ENCODE measurements at places on chromosomes 5 and 9.

- peaks cover 19% of the 10 kb centered on the region for H3K36me3 ChIP-seq
- H3K27ac ChIP-seq, result no peak overlapping the region
- peaks cover 27% of the 10 kb centered on the region for H3K4me1 ChIP-seq
Measured at GRCh38 chr9:121373011-121373729, 3.1 kb upstream of the STOM start.

GRCh38 chr5:171629221-171629620 is 156.4 kb upstream of the SMIM23 start:
- no peaks in the 10 kb centered on the region for H3K36me3 ChIP-seq
- H3K27me3 ChIP-seq, result peaks cover 31% of the 10 kb centered on the region
- H3K4me3 ChIP-seq, result no peak overlapping the region
- H3K4me1 ChIP-seq, result no peaks in the 10 kb centered on the region

- H3K36me3 ChIP-seq, result peaks cover 34% of the 10 kb centered on the region
- peak overlapping the region; percentile 96 for H3K27ac ChIP-seq
- peaks cover 38% of the 10 kb centered on the region for H3K4me1 ChIP-seq
Measured at GRCh38 chr9:272251-273213, 57.9 kb downstream of the DOCK8 start.

DNA sequence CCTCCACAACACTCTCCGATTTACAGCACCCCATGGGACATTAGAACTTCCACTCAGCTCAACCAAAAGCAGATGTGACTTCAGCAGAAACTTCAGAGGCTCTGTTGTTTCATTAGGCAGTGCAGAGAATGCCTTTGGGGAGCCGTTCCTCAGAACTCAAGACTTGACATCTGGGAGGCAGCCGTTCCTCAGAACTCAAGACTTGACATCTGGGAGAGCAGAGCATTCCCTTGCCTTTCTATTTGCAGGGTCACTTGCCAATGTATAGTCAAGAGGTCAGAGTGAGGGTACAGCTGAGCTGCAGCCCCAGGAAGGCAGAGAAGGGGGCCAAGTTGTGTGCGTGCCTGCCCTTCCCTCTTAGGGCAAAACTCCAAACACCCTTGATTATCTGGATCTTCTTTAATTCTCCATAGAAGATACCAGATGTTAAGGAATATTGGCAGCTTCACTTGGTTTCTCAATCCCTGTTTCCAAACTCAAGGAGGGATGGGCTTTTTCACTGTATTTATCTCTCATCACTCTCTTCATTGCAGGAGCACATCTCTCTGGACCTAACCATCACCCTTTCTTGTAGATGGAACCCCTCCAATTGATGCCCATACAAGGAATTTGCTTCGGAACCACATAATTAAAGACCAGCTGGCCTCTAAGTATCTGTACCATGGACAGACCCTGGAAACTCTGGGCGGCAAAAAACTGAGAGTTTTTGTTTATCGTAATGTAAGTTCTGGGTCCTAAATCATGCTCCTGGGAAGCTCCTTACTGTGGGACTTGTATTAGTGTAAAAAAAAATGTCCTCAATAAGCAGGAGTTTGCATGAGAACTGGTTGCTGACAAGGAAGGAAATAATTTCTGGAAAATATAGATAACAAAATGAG is 25.6 kb downstream of the TGFBI start:
- no peak overlapping the region for H3K27ac ChIP-seq
- H3K36me3 ChIP-seq, result peaks cover 7% of the 10 kb centered on the region
- DNase-seq, result no peak
- no peaks in the 10 kb centered on the region for H3K27me3 ChIP-seq
- H3K4me1 ChIP-seq, result no peaks in the 10 kb centered on the region

DNA sequence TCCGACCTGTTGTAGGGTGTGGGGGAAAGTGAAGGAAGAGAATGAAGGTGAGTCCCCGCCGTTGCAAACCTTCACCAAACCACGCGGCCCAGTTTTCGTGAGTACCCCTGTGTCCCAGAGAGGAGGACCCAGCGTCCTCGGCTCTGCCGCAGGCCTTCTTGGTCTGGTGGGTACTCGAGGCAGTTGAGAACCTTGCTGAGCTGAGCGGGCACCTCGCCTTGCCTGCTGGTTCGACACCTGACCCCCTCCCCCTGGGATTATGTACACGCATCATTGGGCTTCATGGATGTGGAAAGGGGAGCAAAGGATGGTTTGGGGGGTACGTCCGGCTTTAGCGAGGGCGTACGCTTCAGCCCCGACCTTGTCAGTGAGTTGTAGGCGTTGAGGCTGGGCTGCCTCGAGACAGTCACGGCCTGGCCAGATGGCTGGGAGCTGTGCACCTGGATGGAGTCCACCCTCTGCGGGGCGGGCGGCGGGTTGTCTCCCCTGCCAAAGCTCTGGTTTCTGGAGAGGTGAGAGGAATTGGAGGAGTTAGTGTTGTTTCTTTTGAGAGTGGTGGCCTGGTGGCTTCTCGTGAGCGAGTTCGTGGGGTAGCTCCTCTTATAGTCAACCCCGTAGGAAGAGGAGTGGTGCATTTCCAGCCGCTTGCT is 128.1 kb downstream of the SEMA6A start:
- no peak overlapping the region for H3K27ac ChIP-seq
- no peak for DNase-seq
- no peak overlapping the region for H3K4me3 ChIP-seq
- H3K27me3 ChIP-seq, result no peaks in the 10 kb centered on the region
- peaks cover 4% of the 10 kb centered on the region for H3K4me1 ChIP-seq

GRCh38 chr5:73668486-73669111 is 42.6 kb downstream of the ARHGEF28 start:
- no peak overlapping the region for H3K4me3 ChIP-seq
- peaks cover 6% of the 10 kb centered on the region for H3K4me1 ChIP-seq
- DNase-seq, result no peak
- H3K36me3 ChIP-seq, result peaks cover 3% of the 10 kb centered on the region
- H3K27ac ChIP-seq, result no peak overlapping the region

DNA sequence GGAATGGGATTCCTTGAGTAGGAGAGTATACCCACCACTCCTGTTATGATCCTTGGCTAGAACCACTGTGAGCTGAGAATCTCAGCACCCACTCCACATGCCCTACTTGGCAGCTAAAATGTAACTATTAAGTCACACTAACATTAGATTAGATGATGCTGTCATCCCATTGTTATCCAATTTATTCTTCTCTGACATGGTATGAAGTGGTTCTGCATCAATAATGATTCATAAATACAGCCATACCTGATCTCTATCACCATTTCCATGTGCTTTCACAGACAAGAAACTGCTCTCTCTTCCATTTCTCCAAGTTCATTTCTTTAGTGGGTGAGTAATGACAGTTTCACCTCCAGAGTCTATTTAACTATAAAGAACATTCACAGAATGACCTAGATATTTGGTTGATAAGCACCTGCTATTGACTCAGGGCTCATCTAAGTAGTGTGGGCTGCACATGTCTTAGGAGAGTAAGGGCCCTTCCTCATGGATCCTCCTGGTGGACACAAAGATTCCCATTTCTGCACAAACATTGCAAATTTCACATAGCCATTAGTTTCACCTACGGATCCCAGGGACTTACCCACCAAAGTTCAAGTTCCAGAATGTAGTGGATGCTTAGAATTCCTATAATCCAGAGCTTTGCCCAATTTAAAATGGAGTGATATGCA is 187.9 kb downstream of the EBF1 start:
- no peaks in the 10 kb centered on the region for H3K36me3 ChIP-seq
- no peak overlapping the region for H3K4me3 ChIP-seq
- peaks cover 42% of the 10 kb centered on the region for H3K27me3 ChIP-seq

- no peak overlapping the region for H3K4me3 ChIP-seq
- no peak overlapping the region for H3K27ac ChIP-seq
- no peaks in the 10 kb centered on the region for H3K27me3 ChIP-seq
- H3K4me1 ChIP-seq, result no peaks in the 10 kb centered on the region
- DNase-seq, result no peak
Measured at GRCh38 chr5:85337435-85337834, 952.8 kb upstream of the EDIL3 start.

DNA sequence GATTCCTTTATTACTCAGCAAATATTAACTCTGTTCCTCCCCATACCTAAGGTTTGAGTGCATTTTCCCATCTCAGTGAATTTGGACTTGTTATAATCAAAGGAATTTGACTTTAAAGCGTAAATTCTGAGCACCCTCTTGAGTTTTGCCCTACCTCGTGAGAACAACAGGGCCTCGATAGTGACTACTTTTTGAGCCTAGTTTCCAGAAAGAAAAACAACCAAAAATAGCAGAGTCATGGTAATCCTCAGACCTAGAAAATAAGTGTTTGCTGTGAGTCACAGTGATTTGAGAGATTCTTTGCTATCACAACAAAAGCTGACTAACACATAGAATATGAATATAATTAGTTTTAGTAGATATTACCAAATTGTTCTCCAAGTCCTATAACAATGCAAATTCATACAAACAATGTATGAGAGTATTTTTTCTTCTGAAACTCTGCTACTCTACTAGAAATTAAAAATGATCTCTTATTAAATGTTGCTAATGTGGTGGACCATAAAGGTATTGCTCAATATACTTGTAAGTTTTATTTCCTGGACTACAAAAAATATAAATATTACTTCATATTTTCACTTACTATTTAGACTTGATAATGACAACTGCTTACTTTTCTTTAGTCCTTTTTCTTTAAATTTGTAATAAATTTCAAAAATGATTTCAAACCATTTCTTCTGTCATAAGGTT is 759.7 kb downstream of the BRINP1 start:
- no peak for DNase-seq
- no peaks in the 10 kb centered on the region for H3K27me3 ChIP-seq
- no peaks in the 10 kb centered on the region for H3K4me1 ChIP-seq

GRCh38 chr9:137919095-137919465 is 41.5 kb downstream of the CACNA1B start:
- H3K4me3 ChIP-seq, result no peak overlapping the region
- H3K27me3 ChIP-seq, result peaks cover 48% of the 10 kb centered on the region
- no peak for DNase-seq
- no peaks in the 10 kb centered on the region for H3K4me1 ChIP-seq

GRCh38 chr9:133837627-133838597 is 99.8 kb upstream of the SARDH start:
- H3K36me3 ChIP-seq, result peaks cover 3% of the 10 kb centered on the region
- H3K4me1 ChIP-seq, result no peaks in the 10 kb centered on the region
- no peak for DNase-seq

DNA sequence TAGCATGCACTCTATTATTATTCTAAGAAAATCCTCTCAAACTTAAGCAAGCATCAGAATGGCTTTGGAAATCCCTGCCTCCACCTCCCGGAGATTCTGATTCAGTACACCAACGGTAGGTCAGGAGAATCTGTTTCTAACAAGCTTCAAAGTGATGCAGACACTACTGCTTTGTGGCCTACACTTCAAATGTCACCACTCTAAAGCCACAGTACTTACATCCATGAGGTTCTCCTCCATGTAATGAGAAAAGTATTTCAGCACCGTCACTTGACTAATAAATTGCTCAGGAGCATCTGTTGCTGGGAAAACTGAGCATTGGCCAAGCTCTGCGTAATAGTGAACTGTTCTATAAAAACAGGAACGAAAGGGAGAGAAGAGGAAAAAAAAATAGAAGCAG is 4.8 kb downstream of the PLK2 start:
- no peak overlapping the region for H3K27ac ChIP-seq
- H3K36me3 ChIP-seq, result peaks cover 14% of the 10 kb centered on the region
- H3K27me3 ChIP-seq, result peaks cover 33% of the 10 kb centered on the region
- DNase-seq, result no peak
- H3K4me3 ChIP-seq, result no peak overlapping the region

- H3K27me3 ChIP-seq, result no peaks in the 10 kb centered on the region
- no peak overlapping the region for H3K4me3 ChIP-seq
- no peak overlapping the region for H3K27ac ChIP-seq
- no peak for DNase-seq
- H3K36me3 ChIP-seq, result no peaks in the 10 kb centered on the region
- H3K4me1 ChIP-seq, result no peaks in the 10 kb centered on the region
Measured at GRCh38 chr9:17319864-17320263, 185.0 kb downstream of the CNTLN start.

- no peak for DNase-seq
- H3K4me3 ChIP-seq, result no peak overlapping the region
- no peaks in the 10 kb centered on the region for H3K36me3 ChIP-seq
- H3K27me3 ChIP-seq, result peaks cover 84% of the 10 kb centered on the region
- H3K27ac ChIP-seq, result no peak overlapping the region
- peaks cover 7% of the 10 kb centered on the region for H3K4me1 ChIP-seq
Measured at GRCh38 chr5:591746-592145, 20.4 kb upstream of the CEP72 start.

- H3K4me3 ChIP-seq, result no peak overlapping the region
- H3K27ac ChIP-seq, result no peak overlapping the region
- H3K4me1 ChIP-seq, result no peaks in the 10 kb centered on the region
- no peaks in the 10 kb centered on the region for H3K27me3 ChIP-seq
- no peak for DNase-seq
- no peaks in the 10 kb centered on the region for H3K36me3 ChIP-seq
Measured at GRCh38 chr9:78549711-78550110, 252.8 kb downstream of the PSAT1 start.

DNA sequence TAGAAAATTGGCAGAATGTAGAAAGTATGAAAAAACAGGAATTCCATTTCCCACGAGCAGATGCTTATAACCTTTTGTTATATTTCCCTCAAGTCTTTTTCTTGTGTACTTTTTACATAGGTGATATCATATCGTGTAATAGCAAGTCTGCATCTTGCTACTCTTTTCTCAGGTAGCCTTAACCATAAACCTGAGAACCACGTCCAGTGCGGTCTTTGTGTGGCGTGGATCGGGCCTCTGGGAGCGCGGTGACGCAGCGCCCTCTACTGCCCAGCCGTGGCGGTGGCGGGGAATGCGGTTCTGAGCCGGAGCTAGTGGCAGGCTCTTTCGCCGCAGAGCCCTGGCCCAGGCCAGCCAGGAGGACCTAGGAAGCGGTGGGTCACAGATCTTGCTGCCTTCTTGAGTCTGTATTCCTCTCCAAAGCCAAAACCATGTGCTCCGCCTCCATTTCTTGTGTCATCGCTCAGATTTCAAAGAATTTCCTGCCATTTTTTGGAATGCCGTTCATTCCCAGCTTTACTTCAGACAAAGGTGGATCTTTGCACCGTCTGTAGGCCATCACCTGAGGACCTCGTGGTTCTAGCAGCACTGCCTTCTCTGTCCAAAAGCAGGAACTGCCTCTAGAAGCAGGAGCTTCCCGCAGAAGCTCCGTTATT is 71.9 kb downstream of the MVB12B start:
- peaks cover 49% of the 10 kb centered on the region for H3K4me1 ChIP-seq
- H3K36me3 ChIP-seq, result peaks cover 36% of the 10 kb centered on the region
- no peaks in the 10 kb centered on the region for H3K27me3 ChIP-seq
- H3K27ac ChIP-seq, result peak overlapping the region; percentile 86

- DNase-seq, result no peak
- peaks cover 33% of the 10 kb centered on the region for H3K27me3 ChIP-seq
- no peaks in the 10 kb centered on the region for H3K36me3 ChIP-seq
- no peak overlapping the region for H3K4me3 ChIP-seq
- no peak overlapping the region for H3K27ac ChIP-seq
Measured at GRCh38 chr5:151345808-151346478, 1.4 kb downstream of the SLC36A2 start.
